ENCODE measurements at places on chromosomes 2 and 18.

GRCh38 chr2:161133366-161133765 lies 26.9 kb upstream of the TANK start:
- no peak for DNase-seq

- no peak for DNase-seq
Observed at GRCh38 chr18:58900015-58900649, 35.5 kb downstream of the ZNF532 start.

GRCh38 chr2:121895723-121896571 lies 140.5 kb downstream of the TSN start:
- no peak for DNase-seq

DNA sequence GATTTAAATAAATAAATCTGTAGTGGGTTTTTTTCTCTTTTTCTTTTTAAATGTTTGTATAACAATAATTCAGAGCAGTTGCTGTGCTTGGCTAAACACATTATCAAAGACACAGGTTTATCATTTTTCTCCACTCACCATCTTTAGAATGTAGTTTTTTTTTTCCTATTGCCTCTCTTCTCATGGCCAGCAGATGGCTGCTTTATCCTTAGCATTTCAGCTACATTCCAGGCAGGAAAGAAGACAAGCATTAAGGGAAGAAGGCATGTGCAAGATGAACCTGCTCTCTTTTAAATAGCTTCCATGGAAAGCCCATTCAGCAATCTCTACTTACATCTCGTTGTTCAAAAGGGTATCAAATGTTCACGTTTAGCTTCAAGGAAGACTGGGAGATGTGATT lies 42.6 kb downstream of the ARHGAP15 start:
- DNase-seq = peak; percentile 6

DNA sequence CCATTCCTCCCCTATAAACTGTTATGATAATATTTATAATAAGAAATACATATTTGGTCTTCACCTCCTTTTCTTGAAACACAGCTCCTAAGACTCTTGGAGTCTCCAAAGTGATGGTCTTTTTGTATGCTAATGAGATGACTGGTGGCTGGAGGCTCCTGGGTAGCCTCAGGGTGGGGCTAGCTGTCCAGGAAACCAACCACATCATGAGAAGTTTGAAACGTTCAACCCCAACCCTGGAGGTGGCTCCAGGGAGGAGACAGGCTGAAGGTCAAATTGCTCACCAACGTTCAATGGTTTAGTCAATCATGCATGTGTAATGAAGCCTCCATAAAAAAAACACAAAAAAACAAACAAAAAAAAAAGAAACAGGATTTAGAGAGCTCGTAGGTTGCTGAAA lies 298.7 kb upstream of the MGAT5 start:
- DNase-seq = peak; percentile 16

DNA sequence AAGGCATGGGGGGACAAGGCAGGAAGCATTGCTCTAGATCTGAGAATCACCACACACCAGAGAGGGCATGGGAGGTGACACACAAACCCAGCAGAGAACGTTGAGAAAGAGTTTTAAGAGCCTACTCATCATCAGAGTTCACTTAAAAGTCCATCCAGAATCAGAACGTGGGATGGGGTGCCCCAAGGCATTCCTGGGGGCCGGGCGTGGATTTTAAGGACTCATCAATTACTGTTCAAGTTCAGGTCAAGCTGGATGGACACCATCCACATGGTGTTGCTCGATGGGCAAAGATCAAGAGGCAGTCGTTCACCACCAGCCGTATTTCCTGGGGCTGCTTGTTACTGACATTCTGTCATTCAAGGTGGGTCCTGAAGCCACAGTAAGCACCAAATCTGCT lies 34.9 kb downstream of the BCL11A start:
- DNase-seq = no peak

- no peak for DNase-seq
Observed at GRCh38 chr2:33058716-33059470, 112.1 kb downstream of the LTBP1 start.
